ENCODE measurements at places on chromosomes 6 and 20.

- no peak for DNase-seq
Observed at GRCh38 chr20:4836935-4837334, 115.2 kb downstream of the PRND start.

DNA sequence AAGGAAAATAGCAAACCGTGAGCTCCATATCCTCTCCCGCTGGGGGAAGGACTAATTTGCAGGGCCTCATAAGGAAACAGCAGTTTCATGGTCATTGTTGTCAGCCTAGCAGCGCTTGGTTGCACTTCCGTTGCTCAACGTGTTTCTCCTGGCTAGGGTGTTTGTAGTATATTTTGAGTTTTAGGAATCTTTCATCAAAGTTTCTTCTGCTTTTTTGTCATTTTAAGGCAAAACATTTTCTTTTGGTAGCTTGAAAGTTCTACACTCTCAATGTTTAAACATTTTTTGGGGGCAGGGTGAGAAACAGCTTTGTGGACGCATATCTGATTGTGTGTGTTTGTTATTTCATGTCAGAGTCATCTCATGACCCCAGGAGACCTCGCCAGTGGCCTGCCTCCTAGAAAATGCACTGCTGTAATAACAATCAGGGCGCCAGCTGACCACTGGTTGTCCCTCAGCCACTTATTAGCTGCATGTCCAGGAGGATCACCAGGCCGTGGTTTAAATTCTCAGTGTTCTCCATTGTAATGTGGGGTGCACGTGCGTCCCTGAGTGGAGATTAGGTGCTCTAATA is 20.6 kb downstream of the JARID2 start:
- DNase-seq, result no peak

GRCh38 chr6:128519931-128520435 is 416 bp downstream of the PTPRK start:
- no peak for DNase-seq

DNA sequence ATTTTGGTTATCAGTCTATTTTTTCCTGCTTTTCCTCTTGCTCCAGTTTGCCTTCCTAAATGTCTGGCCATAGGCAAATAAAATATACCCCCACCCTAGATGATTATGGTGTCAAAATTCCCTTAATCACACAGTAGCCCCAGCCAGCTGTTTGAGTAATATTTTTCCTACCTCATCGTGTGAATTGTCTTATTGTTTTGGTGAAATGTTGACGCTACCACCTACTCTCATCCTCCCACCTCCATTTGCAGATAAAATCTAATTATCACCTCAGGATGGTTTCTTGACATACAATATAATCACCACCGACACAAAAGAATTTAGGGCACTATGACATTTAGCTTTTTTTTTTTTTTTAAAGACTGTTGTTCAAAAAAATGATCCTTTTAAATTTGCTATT is 44.1 kb upstream of the FUCA2 start:
- DNase-seq, result no peak

GRCh38 chr20:14055127-14055742 is 59.9 kb downstream of the MACROD2 start:
- DNase-seq, result no peak

DNA sequence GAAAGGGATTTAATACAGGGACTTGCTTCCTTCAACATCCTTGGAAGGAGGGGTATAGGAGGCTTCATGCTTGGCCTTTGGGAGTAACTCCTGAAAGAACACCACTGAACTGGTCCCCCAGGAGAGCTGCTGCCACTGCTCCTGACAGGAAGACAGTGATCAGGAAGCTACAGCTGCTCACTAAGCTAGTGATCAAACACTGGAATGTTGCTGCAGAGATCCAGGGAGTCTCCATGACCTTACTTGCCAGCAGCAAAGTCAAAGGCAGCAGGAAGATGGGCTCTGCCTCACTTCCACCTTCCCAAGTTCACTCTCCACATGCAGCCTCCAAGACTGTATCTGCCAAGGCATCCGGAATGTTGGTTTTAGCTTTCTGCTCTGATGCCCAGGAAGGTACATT is 31.8 kb downstream of the PIM1 start:
- no peak for DNase-seq

DNA sequence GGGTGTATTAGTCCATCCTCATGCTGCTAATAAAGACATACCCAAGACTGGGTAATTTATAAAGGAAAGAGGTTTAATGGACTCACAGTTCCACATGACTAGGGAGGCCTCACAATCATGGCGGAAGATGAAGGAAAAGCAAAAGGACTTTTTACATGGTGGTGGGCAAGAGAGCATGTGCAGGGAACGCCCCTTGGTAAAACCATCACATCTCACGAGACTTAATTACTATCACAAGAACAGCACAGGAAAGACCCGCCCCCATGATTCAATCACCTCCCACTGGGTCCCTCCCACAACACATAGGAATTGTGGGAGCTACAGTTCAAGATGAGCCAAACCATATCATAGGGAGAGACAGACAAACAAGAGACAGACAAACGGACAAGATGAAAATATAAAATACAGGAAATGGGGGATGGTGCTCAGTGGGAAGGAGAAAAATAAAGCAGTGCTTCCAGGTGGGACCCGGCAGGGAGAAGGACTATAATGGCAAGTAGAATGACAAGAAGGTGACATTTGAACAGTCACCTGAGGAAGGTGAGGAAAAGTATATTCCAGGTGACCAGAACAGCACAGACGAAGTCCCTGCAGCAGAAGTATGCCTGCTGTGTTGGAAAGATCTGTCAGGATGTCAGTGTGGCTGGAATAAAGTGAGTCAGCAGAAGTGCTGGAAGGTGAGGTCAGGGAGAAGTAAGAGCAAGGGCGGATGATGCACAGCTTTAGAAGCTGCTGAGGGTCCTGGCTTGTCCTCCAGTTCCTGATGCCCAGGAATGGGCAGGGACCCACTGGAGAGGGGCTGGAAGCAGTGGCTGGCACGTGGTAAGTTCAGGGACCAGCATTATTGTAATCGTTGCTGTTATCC is 61.1 kb downstream of the SLC2A10 start:
- DNase-seq, result no peak

DNA sequence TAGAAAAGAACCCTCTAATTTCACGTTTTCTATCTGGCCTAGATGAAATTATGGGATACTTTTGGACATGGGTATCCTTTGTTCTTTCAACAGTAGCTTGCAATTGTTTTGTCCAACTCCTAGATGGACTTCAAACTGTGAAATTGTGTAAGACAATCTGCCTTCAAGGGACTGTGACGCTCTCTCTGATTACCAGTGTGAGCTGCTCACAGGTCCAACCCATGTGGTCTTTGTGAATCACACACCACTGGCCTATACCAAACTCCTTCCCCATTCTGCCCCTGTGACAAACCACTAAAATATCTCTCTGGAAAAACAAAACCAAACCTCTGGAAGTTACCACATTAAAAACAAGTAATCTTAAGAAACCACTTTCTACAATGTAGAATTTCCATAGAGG is 59.5 kb downstream of the NINL start:
- no peak for DNase-seq

DNA sequence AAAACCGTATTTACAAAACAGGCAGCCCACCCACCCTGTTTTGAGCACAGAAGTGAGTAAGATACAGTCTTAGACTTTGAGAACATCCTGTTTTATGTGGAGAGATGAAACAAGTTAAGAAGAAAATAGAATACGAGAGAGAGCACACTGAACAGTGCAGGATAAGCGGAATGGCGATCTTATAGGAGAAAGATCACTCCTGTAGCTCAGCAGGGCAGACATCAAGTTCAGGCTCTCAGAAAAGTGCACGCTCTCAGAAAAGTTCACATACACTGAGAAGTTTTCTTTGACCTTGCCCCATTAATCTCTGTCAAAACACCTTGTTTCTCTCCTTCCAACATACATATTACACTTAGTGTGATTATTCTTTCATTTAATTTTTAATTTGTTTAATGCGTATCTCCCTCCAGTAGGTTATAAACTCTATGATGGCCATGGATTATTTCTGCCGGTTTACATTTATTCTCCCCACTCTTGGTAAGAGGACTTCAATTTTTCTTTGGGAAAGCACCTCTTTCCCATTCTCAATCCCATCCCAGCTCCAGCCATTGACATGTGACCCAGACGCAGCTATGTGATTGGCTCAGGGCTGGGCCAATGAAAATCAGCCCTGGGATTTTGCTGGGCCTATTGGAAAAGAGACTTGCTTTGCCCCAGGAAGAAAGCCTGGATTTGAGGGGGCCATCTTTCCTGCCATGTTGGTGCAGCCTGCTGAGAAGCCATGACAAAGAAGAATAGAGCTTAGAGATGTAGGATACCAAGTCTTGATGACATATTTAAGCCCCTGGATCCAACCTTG is 16.2 kb downstream of the KCNB1 start:
- DNase-seq, result no peak

DNA sequence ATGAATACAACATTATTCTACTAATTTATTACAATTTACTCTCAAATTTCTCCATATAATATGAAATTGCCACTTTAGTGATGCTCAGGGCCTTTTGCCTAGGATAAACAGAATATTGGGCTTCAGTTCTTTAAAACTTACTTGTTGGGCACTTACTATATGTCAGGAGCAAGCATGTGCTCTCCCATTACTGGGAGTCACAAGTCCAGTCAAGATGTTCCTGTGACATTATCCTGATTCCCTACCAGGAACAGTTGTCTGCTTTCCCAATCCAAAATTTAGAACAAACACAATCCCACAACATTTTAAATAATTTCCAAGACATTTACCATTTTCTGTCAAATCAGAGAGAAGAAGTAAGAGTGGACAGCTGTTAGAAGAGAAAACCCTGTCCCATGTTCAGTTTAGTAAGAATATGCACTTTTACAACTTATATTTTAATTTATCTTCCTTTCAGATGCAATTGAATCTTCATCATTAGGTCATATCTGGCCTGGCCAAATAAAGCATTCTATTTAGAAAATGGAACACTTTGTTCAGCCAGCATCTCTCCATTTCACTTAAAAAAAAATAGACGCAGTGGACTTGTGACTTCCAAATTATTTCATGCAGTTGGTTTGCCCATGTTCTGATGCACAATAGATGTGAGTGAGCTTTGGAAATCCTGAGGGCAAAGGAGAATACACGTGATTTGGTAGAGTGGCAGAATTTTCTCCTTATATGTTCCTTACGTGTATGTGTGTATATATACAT is 159.8 kb downstream of the CLIC5 start:
- DNase-seq, result no peak

GRCh38 chr20:21510414-21511384 is 3.2 kb downstream of the NKX2-2 start:
- no peak for DNase-seq

GRCh38 chr6:152124429-152125074 is 317.1 kb downstream of the ESR1 start:
- DNase-seq, result no peak

DNA sequence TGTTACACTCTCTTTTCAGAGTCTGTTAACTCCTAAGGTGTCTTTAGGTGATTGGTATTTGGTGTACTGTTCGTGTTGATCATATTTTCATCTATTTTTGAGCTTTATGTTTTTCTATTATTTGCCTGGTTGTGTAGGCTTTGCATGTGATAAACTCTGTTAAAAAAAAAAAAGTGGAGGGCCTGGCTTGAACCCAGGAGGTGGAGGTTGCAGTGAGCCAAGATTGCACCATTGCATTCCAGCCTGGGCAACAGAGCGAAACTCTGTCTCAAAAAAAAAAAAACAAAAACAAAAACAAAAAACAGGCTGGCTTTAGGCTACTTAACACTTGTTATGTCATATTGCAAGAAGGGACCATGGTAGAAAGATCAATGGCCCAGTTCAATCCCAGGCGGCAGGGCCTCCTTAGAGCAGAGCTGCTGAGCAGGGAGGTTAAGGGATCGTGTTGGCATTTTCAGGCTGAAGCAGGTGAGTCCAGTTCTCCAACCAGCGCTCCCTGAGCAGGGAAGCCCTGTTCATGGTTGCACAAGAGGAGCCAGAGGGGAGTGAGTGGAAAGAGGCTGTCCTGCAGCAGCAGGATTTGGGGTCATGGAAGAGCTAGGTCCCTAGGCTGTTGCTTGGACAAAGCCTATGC is 8.5 kb downstream of the PYGB start:
- no peak for DNase-seq

- no peak for DNase-seq
Observed at GRCh38 chr20:59448851-59449444, 148.5 kb downstream of the EDN3 start.

GRCh38 chr6:113924312-113924723 is 46.6 kb downstream of the HDAC2 start:
- no peak for DNase-seq

DNA sequence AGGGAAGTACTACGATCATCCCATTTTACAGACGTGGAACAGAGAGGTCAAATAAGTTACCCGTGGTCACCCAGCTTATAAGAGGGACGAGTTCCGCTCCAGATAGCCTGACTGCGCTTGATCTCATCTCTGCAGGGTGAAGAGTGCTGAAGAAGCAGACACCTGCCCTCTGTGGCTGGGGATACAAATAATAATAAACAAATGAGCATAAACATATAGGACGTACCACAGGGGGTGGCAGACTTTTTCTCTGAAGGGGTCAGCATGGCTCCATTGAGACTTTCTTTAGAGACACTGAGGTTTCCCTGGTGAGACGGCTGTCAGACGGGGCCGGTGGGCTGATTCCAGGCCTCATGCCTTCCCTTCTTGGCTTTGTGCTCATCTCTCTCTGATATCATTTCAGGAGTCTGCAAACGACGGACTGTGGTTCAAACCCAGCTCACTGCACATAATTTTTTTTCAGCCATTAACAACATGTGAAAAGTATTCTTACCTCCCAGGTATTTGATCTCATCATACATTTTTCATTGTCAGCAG is 47.1 kb downstream of the IRF4 start:
- no peak for DNase-seq

- no peak for DNase-seq
Observed at GRCh38 chr6:41306187-41306854, 19.8 kb upstream of the TREM1 start.
